ENCODE measurements at places on chromosomes 1 and 21.

DNA sequence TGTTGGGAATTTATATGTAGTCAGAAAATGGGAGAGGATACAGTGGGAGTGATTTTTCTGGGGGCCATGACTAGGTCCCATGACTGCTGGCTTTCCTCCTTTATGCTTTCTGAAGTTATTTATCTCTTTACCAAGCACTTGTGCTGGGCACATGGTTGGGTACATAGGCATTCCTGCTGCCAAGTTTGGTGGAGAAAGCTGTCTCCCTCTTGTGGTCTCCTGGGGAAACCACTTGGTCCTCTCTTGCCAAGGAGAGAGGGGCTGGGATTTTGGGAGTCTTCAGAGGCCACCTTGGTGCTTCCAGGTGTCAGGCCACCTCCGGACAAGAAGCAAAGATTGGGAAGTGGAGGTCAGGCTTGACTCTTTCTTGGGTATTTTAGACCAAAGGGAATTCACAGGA lies 120.2 kb upstream of the KCNE2 start:
- DNase-seq, result no peak

DNA sequence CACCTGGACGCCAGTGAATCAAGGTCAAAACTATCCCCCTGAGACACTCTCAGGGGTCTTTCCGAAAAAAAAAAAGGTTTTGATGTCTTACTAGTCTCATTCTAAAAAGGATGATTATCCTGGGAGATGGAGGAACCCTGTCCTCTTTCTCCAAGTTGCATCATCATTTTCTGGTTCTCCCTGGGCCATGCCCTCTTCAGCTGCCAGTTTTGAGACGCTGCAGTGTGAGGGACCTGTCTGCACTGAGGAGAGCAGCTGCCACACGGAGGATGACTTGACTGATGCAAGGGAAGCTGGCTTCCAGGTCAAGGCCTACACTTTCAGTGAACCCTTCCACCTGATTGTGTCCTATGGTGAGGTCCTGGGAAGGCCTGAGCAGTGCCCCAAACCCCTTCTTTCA lies 3.5 kb downstream of the FCRLA start:
- DNase-seq, result no peak

DNA sequence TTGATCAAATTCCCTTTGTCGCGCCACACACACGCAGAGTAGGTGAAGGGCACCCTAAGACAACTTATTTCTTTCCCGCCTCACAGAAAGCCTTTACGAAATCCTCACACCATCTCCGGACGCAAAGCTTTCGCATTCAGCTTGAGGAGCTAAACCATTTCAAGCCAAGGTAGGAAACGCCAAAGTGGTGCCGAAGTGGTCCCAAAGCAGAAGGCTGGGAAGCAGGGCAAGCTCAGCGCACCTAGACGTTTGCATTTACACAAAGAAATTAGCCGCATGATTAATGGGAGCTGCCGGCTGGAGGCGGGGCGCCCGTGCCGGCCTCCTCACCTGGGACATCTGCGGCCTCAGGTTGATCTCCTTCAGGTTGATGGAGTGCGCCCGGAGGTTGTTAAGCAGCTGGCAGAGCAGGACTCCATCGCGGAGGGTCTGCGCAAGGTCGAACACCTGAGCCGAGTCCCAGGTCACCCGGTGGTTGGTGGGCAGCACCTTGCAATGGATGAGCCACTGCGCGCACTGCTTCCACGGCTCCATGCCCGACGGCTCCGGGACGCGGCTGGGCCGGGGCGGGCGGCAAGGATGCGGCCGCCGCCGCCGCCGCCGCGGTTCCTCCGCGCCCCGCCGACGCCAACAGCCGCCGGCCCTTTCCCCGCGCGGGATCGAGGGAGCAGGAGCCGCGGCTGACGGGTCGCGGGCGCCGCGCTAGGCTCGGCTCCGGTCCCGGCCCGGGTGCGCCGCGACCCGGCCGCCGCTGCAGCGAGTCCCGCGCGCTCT lies 457 bp downstream of the VAV3 start:
- DNase-seq, result peak; percentile 26

DNA sequence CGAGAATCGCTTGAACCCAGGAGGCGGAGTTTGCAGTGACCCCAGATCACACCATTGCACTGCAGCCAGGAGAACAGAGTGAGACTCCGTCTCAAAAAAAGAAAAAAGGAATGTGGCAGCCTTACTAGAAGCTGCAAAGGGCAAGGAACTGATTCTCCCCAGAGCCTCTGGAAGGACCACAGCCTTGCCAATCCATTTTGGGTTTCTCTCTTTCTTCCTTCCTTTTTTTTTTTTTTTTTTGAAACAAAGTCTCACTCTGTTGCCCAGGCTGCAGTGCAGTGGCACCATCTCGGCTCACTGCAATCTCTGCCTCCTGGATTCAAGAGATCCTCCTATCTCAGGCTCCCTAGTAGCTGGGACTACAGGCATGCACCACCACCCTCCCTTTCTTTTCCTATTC lies 9.9 kb upstream of the IFNGR2 start:
- no peak for DNase-seq

DNA sequence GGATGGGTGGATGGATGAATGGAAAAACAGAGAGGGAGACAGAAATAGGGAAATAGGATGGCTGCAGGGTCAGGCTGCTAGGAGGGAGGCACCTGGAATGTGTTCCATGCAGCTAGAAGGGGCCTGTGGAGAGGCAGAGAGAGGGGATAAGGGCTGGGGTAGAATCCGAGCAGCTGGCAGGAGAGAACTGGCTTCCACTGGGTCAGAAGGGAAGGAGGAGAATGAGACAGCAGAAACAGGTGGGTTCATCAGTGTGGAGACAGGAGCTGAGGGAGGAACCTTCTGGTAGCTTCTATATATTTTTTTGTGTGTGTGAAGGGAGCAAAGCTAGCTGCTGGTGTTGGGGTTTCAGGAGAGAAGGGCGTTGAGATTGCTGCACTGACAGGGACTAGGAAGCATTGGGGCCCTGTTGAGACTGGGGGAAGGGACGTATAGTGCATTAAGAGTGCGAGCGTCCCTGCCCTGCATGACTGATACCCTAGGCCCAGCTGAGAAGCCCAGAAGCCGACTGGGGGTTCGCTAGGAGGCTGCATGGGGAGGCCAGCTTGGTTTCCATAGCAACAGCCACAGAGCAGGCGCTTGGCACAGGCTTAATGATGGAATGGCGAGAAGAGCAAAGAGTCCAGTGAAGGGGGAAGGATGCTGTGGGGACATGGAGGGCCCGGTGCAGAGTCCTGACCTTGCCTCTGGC lies 14.8 kb upstream of the KIF21B start:
- DNase-seq, result no peak

- DNase-seq, result no peak
Measured at GRCh38 chr1:231153726-231154125, 8.1 kb upstream of the TRIM67 start.

DNA sequence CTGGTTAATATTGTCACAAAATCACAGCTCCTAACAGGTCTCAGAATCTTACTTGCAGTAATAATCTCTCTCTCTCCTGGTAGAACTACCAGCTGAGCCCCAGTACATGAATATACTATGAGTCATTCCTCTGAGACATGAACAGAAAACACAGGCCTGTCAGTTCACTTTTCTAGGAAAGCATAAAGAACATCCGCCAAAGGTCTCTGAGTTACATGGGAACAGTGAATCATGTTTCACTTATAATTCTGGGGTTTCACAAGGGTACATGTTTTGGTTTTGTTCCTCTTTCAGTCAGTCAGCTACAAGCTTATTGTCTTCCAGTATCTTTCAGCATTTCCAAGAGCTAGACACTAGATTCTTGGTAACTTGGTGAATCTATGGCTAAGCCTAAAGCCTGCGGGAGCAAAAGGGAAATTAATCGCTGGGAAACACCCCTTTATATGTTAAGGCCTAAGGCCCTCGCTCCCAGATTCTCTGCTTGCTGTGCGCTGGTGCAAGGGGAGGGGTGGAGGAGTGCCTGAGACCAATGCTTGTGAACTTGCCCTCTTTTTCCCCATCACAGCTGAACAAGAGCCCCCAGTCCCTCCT lies 31.7 kb downstream of the IFNGR2 start:
- peak; percentile 11 for DNase-seq
